ENCODE measurements at places on chromosomes 2 and 18.
A peak's percentile ranks its signal among the peaks of the same experiment; 100 is the strongest.

DNA sequence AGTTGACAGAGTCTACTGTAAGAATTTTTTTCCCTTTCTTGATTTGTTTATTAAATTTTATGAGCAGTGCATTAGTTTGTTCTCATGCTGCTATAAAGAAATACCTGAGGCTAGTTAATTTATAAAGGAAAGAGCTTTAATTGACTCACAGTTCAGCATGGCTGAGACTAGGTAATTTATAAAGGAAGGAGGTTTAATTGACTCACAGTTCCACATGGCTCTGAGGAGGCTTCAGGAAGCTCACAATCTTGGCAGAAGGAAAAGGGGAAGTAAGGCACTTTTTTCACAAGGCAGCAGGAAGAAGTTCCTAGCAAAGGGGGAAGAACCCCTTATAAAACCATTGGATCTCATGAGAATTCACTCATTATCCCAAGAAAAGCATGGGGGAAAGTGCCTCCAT is 191.4 kb upstream of the VRK2 start:
- DNase-seq = no peak

DNA sequence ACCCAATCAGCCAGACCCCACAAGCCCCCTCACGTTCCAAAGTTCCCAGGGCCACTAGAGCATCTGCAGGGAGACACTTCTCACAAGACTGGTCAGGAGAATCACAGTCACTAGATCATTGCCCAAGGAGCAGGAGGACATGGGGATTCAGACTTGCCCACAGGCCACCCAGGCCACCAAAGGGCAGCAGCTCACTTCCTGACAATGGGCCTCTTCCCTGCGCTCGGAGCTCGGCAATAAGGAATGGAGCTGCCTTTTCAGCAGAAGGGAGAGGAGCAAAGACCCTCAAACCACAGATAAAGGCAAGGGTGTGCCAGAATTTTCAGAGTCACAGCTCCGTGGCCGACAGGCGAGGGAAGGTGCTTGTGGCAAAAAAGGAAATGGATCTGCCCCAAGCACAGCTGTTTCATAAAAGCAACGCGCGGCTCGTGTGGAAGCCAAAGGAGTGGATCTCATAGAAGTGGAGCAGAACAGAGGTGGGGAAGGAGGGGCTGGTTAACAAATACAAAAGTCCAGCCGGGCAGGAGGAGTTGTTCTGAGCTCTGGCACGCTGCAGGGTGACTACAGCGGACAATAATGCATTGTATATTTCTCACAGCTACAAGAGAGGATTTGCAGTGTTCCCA is 72.1 kb downstream of the EDAR start:
- no peak for DNase-seq

DNA sequence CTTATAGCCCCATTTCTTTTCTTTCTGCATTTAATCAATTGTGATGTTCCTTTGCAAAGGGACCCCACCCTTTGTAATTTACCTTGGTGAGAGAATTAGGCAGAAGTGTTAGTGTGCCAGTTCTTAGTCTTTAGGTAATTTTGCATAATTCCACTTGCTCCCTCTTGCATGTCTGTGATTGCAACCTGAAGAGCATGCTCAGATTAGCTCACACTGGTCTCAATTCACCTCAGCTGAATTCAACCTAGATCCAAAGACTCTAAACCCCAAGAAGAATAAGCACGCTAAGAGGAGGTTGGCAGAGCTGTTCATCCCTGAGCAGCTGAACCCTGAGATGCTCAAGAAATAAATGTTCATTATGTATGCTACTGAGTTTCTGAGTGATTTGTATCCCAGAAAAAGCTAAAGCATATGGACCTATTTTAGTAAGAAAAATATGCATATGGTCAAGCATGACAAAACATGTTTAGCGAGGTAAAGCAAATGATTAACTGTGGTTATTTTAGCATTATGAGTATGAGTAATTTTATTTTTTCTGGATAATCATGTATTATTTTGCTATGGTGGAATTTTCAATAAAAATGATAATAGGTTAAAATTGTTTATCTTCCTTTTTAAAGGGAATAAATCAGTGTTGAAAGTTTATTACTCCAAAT is 299.2 kb upstream of the ZSWIM2 start:
- no peak for DNase-seq

DNA sequence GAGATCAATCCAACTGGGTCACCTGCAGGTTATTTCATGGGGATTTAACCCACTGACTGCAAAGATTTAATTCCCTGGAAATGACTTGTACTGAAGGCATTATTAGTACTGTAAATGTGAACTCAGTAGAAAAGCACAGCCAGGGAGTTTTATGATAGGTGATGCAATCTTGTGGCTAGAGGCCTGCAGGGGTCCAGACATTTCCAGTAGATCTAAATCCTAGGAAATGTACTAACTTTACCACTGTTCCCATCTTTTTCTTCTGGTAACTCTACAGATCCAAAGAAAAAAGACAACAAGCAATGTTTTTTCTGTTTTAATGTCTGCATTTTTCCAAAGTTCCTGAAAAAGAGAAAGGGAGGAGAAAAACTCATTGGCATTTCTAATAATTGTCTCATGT is 500.1 kb downstream of the ARHGAP15 start:
- DNase-seq = no peak

DNA sequence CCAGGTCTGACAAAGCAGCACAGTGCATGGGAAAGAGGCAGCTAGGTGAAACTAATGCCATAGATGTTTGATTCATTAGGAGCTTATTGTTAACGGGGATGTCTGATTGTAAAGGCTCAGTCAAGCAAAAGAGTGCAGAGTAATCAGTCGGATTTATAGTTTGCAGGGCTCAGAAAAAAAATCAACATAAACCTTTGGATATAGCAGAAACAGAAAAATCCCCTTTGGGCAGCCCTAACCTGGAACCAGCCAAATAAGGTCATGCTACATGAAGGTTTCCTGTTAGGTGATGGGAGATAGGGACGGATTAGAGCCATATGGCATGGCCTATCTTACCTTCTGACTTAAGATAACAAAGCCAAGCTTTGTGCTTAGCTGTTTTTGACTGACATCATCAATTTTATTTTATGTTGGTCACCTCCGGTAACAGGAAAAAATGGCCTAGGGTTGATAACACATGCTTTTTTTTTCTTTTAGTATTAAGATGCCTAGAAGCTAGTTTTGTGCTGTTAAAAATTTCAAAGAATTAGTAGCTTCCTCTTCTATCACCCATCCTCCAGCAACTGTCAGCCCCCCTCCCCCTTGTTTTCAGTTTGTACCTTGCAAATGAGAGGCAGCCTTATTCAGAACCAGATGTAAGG is 60.7 kb upstream of the ZEB2 start:
- DNase-seq = no peak

- no peak for DNase-seq
Measured at GRCh38 chr18:63331105-63331504, 11.5 kb upstream of the BCL2 start.

DNA sequence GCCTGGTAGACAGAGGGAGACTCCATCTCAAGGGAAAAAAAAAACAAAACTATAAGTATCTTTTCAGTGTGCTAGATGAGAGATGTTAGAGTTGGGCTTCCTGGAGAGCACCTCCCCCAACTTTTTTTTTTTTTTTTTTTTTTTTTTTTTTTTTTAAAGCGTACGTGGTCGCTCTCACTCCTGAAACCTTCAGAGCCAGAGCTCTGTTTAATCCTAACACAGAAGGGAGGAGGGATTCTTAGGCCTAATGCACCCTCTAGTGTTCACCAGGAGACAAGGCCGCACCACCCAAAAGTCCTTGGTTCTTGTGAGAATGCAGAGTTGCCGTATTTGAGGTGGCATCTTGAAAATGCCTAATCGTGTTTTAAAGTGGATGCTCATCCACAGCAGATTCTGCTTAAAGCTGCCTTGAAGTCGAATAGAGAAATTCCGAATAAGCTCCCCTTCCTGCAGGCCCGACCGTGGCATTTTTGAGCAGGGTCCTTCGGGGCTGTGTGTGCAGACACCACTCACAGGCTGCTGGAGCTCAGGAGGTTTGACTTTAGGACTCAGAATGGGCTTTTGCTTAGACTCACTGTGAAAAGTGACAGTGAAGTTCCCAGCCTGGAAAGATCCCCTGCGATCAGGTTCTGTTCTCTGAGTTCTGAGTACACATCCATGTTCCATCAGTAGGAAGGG is 252.6 kb downstream of the AGAP1 start:
- peak; percentile 88 for DNase-seq

- DNase-seq = no peak
Measured at GRCh38 chr2:177021706-177022343, 190.8 kb upstream of the HNRNPA3 start.

DNA sequence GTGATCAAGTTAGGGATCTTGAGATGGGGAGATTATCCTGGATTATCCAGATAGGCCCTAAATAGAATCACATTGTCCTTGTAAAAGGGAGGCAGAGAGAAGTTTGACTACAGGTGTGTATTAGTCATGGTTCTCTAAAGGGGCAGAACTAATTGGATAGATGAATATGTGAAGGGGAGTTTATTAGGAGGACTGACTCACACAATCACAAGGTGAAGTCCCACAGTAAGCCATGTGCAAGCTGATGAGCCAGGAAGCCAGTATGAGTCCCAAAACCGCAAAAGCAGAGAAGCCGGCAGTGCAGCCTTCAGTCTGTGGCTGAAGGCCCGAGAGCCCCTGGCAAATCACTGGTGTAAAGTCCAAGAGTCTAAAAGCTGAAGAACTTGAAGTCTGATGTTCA is 275.8 kb downstream of the KCNS3 start:
- DNase-seq = no peak

GRCh38 chr18:50611529-50611941 is 51.6 kb downstream of the MAPK4 start:
- no peak for DNase-seq

DNA sequence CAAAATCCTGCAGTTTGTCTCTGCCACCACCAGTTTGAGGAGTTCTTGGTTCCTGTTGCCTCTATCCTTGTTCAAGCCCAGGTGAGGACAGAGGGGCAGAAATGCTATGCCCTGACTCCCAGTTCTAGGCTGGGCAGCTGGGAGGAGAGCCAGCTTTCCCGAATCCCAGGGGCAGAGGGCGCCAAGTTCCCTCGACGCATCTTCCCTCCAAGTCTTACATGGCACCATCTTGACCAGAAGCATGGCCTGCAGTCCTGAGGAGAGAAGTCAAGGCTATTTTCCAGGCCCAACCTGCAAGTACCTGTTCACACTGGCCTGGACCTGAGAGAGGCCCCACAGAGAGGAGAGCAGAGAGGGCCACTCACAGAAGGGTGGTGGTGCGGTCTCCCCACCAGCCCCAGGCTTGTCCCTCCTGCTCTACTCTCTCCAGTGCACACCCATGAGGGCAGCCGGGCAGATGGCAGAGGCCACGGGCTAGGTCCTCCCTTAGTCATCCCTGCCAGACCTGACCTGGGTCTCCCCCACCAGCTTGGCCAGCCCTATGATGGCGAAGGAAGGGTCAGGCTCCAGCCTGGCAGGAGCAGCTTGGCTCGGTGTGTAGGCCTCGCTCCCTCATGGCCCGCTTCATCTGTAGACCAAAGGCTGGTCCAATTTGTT is 115.7 kb upstream of the MSTN start:
- DNase-seq = no peak

DNA sequence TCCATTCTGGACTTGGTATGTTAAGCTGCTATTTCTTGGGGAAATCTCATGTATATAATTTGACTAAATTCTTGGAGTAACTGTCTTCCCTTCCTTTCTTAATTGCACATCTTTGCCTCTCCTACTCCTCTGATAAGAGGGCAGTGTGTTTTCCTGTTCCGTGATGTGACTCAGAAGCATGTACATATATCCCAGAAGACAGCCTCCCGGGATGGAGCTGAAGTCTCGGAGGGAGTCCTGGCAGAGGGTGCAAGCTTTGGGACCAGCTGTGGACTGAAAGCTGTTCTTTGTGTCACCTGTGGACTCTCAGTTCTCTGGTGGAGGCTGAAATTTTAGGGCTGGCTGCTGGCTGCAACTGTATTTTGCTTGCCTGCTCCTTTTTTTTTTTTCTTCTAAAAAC is 54.7 kb upstream of the MGAT5 start:
- no peak for DNase-seq
